ENCODE measurements at places on chromosomes 7 and 10. TPM values are rescaled to one million over a fixed set of nuclear protein-coding genes. Genes with fewer than 3 reads are reported as not detected.
A peak's percentile ranks its signal among the peaks of the same experiment; 100 is the strongest.

The WNT8B gene
- not detected for total RNA-seq

- no peak for DNase-seq
These were observed 27.1 kb downstream of the SLF2 start for GRCh38 chr10:100939763-100940344.

- no peak for DNase-seq
These were observed 41.3 kb upstream of the PPP2R2D start for GRCh38 chr10:131859341-131860020.

- DNase-seq: no peak
These were observed 37.0 kb downstream of the FAM171A1 start for GRCh38 chr10:15333909-15334649.

GRCh38 chr7:129635300-129636029 is 23.9 kb downstream of the NRF1 start:
- DNase-seq: peak; percentile 83

- DNase-seq: peak; percentile 83
These were observed 473.8 kb downstream of the KCNMA1 start for GRCh38 chr10:77163670-77164348.

- DNase-seq: no peak
These were observed 145.5 kb upstream of the SEM1 start for GRCh38 chr7:96855139-96855538.

- peak; percentile 17 for DNase-seq
These were observed 98.3 kb downstream of the CHST15 start for GRCh38 chr10:123995082-123995460.

DNA sequence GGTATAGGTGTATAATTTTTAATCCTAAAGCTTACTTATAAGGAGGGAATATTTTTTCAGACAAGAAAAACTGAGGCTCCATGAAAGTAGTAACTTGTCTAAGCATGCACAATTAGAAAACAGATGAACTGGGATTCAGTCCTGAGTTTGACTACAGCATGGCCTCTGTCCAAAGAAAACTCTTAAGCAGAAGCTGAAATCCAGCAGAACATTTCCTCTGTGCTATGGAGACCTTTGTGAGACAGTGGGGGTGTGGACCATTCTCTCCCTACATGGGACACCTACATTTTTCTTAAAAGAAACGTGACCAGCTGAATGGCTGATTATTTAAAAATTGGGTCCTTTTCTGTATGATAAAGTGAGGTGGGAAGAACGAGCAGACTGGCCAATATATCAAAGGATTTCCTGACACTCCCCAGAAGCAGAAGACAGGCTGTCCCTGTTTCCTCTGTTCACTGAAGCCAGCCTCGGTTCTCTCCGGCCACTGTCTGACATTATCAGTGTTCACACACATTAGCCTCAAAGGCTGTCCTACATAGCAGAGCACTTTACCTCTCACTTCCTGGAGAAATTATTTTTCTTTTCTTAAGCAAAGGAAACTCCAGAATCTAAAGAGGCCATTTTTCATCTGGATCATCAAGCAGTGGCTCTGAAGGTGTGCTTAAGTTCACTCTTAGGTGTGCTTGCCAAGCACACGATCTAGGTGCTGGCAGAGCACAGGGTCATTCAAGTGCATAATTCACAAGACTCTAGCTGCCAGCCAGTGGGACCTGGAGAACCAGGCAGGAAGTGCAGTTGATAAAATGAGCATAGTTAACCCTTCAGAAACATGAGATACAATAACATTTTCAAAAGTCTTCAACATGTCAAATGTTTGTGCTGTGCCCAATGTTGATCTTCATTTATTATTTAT is 40.4 kb upstream of the KIAA1217 start:
- peak; percentile 25 for DNase-seq

DNA sequence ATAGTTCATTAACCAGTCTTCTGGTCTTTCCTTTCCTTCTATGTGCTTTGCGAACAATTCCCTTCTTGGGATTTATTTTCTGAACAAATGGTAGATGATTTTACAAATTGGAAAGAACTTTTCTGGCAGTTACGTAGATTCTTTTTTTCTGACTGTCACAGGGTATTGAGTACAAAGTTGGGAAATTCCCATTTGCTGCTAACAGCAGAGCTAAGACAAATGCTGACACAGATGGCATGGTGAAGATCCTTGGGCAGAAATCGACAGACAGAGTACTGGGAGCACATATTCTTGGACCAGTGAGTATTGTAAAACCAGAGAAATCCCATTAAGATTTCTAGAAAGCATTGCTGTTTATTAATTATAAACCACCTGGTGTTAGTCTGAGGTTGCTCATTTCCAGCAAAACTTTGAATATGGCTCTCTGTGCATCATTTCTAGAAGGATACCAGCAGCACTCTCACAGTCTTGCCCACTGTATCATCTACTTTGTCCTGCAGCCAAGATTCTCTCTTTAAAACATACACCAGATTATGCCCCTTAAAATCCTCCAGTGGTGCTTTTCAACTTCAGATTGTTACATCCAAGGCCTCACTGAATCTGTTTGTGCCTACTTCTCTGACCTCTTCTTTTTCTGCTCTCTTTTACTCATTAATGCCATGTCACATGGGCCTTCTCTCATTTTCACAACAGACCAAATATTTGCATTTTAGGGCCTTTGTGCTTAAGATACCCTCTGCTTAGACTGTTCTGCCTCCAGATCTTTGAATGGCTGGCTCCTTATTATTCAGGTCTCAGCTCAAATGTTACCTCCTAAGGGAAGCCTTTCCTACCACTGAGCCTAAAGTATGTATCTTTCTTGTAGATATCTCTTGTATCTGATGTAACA is 27.0 kb downstream of the DLD start:
- no peak for DNase-seq

The TFEC gene
- 1.5 TPM for total RNA-seq

The GDF2 gene
- not detected for total RNA-seq

- no peak for DNase-seq
These were observed 81.3 kb upstream of the DKK1 start for GRCh38 chr10:52232561-52233350.

The CYP3A4 gene
- not detected for total RNA-seq

DNA sequence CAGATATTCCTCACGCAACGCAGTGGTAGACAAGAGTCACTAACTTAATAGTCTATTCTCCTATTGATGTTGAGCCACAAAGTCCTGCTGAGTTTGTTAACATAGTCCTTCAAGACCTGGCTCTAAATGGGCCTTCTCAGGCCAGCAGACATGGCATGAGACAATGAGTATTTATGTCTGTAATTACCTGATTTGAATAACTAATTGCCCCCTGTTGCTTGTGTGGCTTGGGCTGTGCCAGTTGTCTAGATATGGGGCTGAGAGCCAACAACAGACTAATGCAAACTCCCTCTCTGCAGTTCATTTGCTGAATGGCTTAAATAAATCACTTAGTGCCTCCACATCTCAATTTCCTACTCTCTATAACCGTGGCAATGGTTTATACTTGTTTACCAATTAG is 65.5 kb upstream of the VWC2 start:
- no peak for DNase-seq

DNA sequence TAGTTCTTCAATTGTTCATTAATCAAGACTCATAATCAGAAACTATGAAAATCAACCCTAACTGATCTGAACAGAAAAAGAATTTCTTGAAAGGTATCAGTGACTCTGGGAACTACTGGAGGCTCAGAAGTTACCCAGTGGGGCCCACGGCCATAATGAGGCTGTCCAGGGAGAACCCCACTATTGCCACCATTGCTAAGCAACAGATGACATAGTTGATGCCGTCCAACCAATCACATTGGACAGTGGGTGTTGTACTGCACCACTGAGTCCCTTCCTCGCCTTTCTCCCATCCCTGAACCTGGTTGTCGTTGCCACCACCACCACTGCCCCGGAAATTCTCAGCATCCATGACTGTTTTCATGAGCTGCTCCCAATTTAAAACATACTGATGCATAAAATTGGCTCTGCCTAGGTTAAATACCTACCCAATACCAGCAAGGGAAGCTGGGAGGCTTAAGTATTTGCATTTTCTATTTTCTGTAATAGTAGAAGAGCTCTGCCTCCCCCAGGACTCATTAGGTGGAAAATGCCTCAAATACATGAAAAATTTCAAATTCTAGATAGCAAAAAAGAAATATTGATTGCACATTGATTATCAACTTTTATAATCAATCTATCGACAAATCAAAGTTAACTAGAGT is 26.7 kb upstream of the USP6NL start:
- DNase-seq: no peak

- no peak for DNase-seq
These were observed 16.7 kb upstream of the GAD2 start for GRCh38 chr10:26199841-26200240.

GRCh38 chr7:11458736-11459483 is 373.1 kb downstream of the THSD7A start:
- peak; percentile 21 for DNase-seq

GRCh38 chr10:30384701-30385201 is 35.7 kb upstream of the MTPAP start:
- peak; percentile 82 for DNase-seq

GRCh38 chr10:13106387-13107045 is 6.6 kb downstream of the OPTN start:
- DNase-seq: no peak

The RELN gene
- total RNA-seq: 31.9 TPM

GRCh38 chr7:77627309-77627676 is 69.0 kb upstream of the RSBN1L start:
- no peak for DNase-seq

DNA sequence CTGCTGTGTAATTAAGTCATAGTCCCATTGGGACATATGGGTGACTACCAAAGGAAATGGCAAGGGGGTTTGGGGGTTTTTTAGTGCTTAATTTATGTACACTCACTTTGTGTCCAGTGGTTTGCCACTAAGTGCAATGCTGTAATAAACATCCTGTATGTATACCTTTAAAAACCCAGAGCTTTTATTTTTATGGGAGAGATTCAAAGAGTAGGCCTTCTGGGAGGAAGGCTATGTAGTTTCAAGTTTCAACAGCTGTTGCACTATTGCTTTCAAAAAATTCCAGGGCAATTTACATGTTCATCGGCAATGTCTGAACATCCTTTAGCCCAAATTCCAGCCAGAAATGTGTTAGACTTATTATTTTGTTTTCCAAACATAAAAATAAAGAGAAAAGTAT is 744.7 kb downstream of the XPNPEP1 start:
- DNase-seq: peak; percentile 57

DNA sequence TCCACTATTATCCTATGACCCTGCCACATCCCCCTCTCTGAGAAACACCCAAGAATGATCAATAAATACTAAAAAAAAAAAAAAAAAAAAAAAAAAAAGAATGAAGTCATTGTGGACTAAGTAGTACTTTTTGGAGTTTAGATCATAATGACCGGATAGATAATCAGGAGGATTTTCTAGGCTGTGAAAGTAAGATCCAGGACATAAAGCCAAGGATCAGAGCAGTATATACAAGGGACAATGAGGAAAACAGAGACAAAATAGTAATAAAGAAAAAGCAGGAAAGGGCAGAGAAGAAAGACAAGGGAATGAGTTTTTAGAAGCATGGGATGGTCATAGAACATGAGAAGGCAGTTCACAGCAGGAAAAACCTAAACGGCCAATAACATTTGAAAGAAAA is 87.6 kb downstream of the AKAP9 start:
- DNase-seq: no peak

- peak; percentile 18 for DNase-seq
These were observed 23.9 kb downstream of the ITGA8 start for GRCh38 chr10:15695852-15696251.

GRCh38 chr10:125482637-125483036 is 200.3 kb downstream of the TEX36 start:
- no peak for DNase-seq

DNA sequence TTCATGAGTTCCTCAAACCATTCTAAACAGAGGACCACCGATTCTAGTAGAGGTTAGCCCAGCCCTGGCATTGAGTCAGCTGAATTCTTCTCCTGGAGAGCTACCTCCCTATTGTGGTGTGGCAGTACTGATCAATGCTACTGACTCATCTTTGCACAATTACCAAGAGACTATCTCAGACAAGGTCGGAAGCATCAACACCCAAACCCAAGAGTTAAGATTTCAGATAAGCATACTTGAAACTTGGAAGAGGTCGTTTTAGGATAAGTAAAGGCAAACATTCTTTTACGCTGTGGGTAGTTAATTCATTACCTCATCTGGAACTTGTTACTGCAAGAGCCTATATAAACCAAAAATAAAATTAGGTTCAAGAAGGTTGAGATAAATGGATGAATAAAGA is 154.6 kb upstream of the NRBF2 start:
- DNase-seq: no peak

DNA sequence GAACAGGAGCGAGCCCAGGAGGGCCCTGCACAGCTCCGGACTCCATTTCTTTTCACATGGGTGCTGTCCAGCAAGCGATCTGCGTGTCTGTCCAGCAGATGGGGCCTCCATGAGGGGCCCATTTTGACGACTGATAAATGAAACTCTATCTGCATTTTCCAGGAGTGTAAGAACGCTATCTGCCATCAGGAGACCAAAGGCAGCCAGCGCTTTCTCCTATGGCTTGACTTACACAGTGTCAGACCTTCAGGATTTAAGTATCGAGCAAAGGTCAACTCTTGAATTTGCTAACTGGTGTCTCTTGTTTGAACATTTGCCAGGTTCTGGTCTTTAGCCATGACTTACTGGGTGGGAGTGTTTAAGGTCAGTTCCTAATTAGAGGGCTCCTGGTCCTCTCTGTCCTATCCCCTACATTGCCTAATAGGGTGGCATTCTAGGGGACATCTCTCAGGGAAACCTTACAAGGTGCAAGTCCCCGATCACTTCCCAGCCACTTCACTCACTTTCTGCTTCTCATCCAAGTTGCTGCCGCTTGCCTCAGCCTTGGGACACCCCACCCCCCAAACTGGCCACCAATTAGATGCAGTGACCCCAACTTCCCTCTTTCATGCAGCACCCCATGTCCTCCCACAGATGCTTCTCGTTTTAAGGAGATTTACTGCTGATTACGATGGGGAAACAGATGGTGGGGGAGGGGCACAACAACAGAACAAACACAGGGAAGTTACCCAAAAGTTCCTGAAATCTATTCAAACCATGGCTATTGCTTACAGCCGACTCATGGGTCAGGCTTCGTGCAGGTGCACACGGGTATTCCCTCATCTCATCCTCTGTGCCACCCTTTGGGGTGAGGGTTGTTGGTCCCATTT is 20.0 kb downstream of the VSIR start:
- DNase-seq: peak; percentile 27

DNA sequence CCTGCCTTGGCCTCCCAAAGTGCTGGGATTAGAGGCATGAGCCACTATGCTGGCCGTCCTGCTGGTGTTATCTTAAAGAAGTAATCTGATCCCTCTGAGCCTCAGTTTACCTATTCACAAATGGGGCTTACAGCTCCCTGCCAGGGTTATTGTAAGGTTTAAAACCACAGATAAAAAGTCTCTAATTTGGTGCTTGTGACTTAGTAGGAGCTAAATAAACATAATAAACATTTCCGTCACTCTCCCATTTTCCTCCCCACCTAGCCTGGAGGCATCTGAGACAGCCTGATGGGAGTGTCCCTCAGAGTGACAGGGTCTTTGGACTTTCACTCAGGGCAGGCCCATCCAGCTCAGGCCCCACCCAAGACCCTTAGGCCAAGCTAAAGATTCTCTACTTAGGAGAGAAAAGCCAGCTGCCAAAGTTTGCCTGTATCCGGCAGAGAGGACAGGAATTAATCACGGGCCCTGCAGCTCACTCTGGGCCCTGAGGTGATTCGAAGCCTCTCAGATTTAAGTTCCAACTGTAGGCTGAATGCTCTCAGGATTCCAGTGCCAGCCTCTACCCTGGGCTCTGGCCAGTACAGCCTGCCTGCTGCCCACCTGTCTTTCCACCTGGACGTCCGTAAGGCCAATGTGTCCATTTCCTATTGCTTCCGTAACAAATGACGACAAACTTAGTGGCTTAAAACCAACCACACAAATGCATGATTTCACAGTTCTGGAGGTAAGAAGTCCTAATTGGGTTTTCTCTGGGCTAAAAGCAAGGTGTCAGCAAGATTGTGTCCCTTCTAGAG is 21.8 kb upstream of the DUSP5 start:
- DNase-seq: no peak

The NKX2-3 gene
- 6.2 TPM for total RNA-seq

All from tongue (tissue), 3 donors.